ENCODE measurements at places on chromosomes 3 and 15. TPM values are rescaled to one million over a fixed set of nuclear protein-coding genes. Genes with fewer than 3 reads are reported as not detected.

PLA2G4E gene
- not detected for total RNA-seq

DNA sequence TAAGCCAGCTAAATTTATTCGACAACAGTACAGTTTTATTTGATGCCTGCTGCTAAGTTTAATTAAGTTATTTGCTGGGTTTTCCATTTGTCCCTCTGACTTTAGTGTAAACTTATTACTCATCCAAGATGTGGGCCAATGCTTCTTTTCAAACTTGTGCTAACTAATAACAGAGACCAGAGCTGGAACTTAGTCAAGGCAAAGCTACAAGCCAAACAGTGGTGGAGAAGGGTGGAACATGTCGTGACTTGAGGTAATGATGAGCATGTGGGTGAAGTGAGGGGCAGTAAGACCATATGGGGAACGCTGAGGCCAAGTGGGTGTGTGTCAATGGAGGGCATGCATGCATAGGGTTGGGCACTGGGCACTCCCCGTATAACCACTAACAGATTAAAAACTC is 63.9 kb downstream of the NMD3 start:
- H3K27me3 ChIP-seq = no peaks in the 10 kb centered on the region
- DNase-seq = no peak
- no peaks in the 10 kb centered on the region for H3K4me1 ChIP-seq
- H3K27ac ChIP-seq = no peak overlapping the region
- H3K4me3 ChIP-seq = no peak overlapping the region

SYNM gene
- total RNA-seq = 5.5 TPM

DNA sequence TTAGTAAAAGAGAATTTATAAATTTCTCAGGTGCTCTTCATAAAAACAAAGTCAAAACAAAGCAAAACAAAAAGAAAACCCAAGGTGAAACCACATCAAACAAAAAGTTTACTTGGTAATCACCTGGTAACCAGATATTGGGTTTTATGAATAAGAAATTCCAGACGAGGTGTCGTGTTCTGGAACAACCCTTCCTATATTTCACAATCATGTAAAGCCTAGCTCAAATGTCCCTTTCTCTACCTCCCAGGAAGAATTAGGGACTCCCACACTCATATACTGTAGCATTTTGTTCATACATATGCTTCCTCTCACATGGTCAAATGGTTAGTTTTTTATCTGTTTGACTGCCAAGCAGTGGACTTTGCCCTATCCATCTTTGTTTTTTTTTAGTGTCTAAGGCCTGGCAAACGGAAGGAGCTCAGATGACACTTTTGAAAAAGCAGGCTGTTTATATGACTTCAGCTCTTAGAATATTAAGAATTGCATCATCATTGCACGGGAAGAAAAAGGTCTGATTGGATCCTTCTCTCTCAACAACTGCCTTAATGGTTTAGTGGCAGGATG is 326.7 kb upstream of the TBL1XR1 start:
- H3K4me1 ChIP-seq = peaks cover 5% of the 10 kb centered on the region
- H3K27me3 ChIP-seq = no peaks in the 10 kb centered on the region
- H3K27ac ChIP-seq = no peak overlapping the region

SLC12A8 gene
- 1.3 TPM for total RNA-seq

DNAH1 gene
- total RNA-seq = 20.7 TPM

- peaks cover 26% of the 10 kb centered on the region for H3K4me1 ChIP-seq
- H3K36me3 ChIP-seq = no peaks in the 10 kb centered on the region
- no peak overlapping the region for H3K27ac ChIP-seq
- H3K27me3 ChIP-seq = no peaks in the 10 kb centered on the region
Measured at GRCh38 chr3:141457624-141458236, 29.1 kb upstream of the RASA2 start.

DNA sequence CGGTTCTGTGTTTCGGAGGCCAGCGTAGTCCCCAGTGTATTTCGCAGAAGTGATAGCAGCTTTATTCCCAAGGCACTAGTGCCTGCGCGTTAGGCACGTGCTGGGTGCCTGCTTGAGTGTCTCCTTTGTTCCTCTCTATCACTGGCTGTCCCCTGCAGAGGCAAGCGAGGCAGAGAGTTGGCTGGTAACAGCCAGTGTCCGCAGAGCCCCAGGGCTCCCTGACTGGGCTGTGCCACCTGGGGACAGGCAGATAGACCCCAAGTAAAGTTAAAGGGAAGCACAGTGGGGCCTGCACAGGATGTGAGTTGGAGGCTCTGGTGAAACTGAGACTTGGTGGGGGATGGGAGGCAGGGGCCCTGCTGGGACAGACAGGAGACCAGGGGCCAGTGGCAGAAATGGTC is 50.7 kb downstream of the APBA2 start:
- H3K27me3 ChIP-seq = no peaks in the 10 kb centered on the region
- H3K4me1 ChIP-seq = peaks cover 35% of the 10 kb centered on the region
- no peak overlapping the region for H3K4me3 ChIP-seq
- no peak for DNase-seq
- H3K27ac ChIP-seq = no peak overlapping the region
- H3K36me3 ChIP-seq = no peaks in the 10 kb centered on the region

- no peaks in the 10 kb centered on the region for H3K4me1 ChIP-seq
- no peaks in the 10 kb centered on the region for H3K36me3 ChIP-seq
- peaks cover 19% of the 10 kb centered on the region for H3K27me3 ChIP-seq
- no peak overlapping the region for H3K27ac ChIP-seq
Measured at GRCh38 chr15:83654379-83655236, 685 bp downstream of the ADAMTSL3 start.

DNA sequence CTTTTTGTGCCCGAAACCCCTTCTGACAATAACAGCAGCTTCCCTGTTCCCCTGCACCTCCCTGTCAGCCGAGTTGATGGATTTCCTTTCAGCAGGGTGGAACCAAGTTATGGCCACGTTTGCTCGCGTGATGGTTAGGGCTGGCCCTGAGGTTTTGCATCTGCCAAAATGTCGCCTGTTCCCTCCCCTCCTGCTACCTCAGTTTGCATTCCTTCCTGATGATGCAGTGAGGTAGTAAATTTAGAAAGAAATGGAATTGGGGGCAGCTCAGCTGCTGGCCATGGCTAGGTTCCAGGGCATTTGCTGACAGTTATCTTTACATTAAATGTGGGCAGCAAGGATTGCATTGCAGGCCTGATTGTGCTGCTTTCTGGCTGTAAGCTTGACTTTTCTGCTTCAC is 13.2 kb downstream of the LIMD1 start:
- H3K36me3 ChIP-seq = peaks cover 18% of the 10 kb centered on the region
- H3K4me3 ChIP-seq = no peak overlapping the region
- H3K27ac ChIP-seq = no peak overlapping the region
- no peaks in the 10 kb centered on the region for H3K27me3 ChIP-seq
- H3K4me1 ChIP-seq = peaks cover 22% of the 10 kb centered on the region
- DNase-seq = no peak

DNA sequence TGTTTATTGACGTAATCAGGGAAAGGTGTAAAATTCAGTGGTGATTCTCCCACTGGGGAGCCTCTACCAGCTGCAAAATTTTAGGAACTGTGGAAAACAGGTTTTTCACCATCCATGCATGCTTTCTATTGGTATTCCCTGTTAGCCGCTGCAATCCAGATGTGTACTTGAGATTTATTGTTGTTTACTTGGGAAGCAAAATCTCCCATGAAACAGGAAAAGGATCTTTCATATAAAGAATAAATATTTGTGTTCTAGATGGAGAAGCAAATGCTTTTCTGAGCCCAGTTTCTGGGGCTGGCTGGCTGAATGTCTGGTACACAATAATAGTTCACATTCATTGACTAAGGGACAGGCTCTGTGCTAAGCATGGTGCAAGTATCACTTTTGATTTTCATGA is 144.6 kb upstream of the RASGRP1 start:
- no peaks in the 10 kb centered on the region for H3K27me3 ChIP-seq
- DNase-seq = no peak
- peaks cover 27% of the 10 kb centered on the region for H3K4me1 ChIP-seq

CAMK2N2 gene
- not detected for total RNA-seq
